Activated effector memory CD4-positive, alpha-beta T cell treated with anti-CD3 and anti-CD28 coated beads, Interleukin-2, amount 50 U/mL, for 16 hours (primary cell): ENCODE measurements at places on chromosomes 2 and 18.
A peak's percentile ranks its signal among the peaks of the same experiment; 100 is the strongest.

DNA sequence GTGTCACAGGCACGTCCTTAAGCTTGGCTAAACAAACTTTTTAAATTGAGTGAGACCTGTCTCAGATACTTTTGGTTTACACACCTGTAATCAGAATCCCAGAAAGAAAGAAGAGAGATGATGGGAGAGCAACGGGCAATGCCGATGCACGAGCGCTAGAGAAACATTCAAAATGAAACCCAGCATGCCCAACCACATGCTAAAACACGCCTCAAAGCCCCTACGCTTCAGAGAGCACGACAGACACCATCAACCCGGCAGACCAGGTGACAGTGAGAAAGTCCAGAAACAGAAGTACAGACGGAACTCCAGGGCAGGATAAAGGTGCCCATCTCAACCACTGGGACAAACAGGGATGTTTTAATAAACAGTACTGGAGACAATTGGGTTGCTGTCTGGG, 85.5 kb downstream of the HDAC4 start:
- peak; percentile 17 for DNase-seq

GRCh38 chr2:143171817-143172216, 42.6 kb downstream of the ARHGAP15 start:
- DNase-seq, result no peak

- no peak for DNase-seq
These were observed 18.4 kb upstream of the B3GNT2 start for GRCh38 chr2:62177392-62178049.

DNA sequence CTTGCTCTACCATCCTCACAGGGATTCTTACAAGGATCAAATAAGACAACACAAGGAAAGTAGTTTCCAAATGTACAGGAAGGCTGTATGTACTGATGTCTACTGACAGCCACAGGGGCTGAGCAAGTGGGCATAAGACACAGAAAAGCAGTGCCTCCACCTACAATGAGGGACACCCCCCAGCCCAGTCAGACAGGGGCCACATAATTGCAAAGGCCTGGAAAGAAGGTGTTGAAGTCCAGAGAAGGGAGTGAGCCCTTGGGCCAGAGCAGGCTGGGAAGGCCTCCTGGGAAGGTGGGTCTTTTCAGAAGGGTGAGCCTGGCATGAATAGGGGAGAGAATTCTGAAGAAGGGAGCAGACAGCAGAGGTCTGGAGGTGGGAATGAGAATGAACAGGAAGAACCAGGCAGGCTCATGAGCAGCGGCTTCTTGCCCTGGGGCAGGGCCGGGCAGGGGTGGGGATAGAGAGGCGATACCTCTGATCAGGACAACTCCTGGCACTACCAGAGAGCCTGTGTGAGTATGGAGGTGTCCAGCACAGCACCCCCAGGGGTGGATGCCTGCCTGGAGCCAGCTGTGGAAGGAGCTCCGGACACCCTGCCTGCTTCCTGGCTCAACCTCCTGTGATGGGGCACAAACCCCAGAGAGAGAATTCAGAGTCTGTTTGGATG, 30.1 kb downstream of the HS1BP3 start:
- DNase-seq, result peak; percentile 44

GRCh38 chr2:169189132-169189531, 119.8 kb downstream of the DHRS9 start:
- no peak for DNase-seq

- no peak for DNase-seq
These were observed 21.3 kb upstream of the PIK3C3 start for GRCh38 chr18:41933778-41934177.

- no peak for DNase-seq
These were observed 102.4 kb downstream of the BABAM2 start for GRCh38 chr2:27992787-27993401.

GRCh38 chr2:240351826-240352426, 83.5 kb upstream of the GPC1 start:
- no peak for DNase-seq

GRCh38 chr2:112093216-112093615, 38.1 kb downstream of the TMEM87B start:
- no peak for DNase-seq

DNA sequence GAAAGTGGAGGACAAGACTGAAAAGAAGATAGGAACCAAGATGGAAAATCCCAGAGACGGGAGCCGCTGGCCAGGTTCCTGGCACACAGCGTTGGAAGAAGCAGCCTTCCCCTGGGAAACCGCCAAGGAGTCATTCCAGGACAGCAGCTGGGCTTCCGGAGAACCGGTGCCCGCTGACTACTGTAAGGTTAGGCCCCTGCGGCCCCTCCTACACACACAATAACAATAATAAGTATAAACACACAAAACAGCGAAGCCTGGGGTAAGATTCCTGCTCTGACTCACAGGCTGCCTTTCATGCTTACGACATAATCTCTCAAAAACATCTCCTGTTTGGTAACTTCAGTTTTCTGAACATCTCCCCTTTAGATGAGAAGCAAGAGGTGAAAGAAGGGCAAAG, 28.1 kb upstream of the MYCN start:
- DNase-seq, result no peak

DNA sequence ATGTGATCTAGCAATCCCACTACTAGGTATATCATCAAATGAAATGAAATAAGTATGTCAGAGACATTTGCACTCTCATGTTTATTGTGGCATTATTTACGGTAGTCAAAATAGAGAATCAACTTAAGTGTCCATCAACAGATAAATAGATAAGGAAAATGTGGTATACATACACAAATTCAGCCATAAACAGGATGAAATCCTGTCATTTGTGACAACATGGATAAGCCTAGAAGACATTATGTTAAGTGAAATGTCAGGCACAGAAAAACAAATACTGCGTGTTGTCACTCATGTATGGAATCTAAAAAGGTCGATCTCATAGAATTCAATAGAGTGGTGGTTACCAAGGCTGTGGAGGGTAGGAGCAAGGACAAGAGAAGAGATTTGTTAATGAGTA, 22.1 kb upstream of the CBLN2 start:
- DNase-seq, result no peak

- DNase-seq, result peak; percentile 65
These were observed 567 bp downstream of the PCYOX1 start for GRCh38 chr2:70258532-70258875.

DNA sequence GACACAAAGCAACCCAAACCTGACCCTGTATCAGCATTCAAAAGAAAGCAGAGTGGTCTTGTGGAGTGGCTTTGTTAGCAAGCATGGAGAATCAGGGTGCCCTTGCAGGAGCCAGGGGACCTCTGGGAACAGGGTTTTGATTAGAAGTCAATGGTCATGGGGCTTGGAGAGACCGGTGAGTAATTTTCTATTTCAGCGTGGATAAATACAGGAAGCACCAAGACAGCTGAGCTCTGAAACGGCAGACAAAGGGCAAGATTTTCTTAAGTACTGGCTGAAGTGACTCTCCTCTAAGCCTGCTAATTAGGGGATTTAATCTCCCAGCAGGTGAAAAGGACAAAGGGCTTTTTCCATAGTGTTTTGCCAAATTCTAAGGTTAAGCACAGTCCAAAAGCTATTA, 78.0 kb upstream of the GAREM1 start:
- no peak for DNase-seq

DNA sequence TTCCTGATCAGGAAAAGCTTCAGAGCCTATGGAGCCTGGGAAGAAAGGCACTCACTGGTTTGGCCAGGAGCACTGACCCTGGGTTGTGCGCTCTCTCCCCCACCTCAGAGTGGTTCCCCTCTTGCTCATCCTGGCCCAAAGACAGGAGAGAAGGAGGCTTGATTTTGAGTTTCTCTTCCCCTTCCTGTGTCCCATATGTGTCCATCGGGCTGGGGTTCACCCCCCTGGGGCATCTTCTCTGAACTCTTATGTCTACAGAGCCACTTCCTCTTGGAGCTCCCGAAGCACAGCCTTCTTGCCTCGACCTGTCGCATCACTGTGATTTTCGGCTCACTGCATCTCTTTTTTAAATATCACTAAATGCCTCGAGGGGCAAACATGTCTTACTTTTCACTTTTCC, 692.3 kb downstream of the RNF144A start:
- DNase-seq, result no peak

DNA sequence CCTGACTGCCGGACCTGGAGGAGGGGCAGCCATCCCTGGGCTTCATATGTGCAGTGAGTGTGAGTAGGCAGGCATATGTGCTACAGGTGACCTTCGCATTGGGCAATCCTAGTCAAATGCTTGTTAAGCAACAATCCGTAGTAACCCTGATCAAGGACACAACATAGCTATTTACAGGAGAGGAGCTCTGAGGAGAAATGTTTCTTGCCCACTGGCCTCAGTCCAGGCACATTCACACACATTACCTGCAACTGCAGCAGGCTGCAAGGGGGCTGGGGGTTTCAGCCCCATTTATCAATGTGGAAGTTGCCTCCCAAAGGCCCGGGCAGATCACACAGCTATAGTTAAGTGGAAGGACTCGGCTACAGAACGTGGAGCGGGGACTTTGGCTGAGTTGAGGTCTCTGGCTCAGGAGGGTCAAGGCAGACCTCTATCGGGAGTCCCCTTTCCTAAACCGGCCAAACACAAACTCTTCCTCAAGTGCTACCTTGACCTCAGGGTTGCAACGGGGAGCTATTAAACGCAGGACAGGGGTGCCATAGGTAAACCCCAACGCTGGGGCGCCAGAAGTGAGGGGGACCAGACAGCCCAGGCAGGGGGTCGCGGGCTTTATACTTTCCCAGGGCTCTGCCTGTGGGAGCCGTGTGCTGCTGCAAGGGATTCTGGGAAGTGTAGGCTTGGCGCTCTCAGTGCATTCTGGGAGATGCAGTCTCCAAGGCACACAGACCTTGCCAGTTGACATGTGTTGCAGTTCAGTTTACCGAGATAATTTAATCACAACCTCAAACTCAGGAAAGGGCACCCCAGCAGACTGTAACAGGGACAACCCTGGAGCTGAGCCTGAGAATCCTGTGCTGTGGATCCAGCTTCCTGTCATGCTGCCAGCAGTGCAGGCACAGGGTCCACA, 9.4 kb downstream of the KHK start:
- DNase-seq, result peak; percentile 75

DNA sequence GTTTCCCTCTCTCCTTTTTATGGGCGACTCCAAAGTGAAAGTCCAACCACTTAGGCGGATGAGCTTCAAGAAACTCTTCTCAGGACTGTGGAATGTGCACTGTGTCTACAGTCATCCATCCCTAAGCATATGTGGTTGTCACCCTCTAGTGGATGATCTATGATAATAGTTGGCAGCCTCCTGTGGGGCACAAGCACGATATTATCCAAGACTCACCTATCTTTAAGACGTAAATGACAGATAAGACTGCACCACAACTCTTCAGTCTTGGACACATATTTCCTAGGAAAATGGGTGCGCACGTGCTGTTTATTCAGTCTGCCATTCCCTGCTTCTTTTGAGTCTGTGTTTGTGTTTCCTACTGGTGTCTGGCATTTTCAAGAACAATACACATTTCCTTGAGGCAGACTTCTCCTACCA, 145.5 kb upstream of the CTAGE1 start:
- no peak for DNase-seq

DNA sequence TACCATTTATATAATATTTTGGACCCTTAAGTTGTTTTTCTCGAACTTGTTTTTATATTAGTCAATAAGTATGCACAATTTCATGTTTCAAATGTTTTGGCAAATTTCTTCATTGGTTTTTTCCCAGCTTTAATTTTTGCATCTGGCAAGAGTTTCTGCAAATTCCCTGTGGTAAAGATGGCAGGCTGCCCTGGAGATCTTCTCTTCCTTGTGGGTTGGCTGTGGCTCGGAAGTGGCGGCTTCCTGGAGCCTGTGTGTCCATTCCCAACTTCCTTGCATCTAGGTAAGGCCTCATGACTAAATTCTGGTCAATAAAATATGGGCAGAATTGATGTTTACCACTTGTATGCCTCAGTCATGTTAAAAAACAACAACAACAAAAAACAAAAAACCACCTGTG, 818.6 kb downstream of the EPHA4 start:
- no peak for DNase-seq

GRCh38 chr2:37857575-37858399, 67.3 kb upstream of the RMDN2 start:
- DNase-seq, result no peak

DNA sequence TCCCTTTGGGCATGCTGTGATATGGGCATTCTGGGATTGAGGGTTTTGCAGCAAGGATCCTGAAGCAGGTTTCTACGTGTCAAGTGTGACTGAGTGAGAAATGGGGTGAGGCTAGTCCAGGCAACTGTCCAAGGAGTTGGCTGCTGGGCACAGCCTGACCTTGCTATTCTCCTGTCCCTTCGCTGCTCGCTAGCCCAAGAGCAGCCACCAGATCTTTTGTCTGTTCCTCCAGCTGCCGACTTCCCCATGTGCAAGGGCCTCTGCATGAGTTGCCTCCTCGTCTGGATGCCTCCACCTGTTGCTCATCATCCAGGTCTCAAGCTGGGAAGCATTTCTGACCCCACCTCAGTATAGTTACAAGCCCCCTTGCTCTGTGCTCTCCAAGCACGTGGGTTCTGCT, 71.1 kb downstream of the DYSF start:
- DNase-seq, result peak; percentile 39

- DNase-seq, result no peak
These were observed 321.5 kb upstream of the NT5C1B start for GRCh38 chr2:18910843-18911242.

DNA sequence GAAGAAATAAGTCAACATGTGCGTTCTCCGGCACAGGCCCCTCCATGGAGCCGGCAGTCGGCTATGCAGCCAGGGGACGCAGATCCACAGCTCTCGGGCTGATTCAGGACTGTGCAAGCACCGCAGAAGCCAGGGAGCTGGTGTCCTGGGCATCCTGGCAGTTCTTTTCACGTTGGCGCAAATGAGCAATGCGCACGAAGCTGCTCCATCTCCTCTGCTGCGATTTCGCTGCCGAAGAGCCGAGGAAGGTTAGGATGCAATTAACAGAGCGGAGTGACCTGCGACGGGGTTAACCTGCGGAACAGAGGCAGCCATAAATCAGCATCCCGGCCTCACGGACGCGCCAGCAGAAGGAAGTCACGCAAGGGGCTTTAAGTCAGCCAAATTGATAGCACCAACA, 107.1 kb upstream of the POU3F3 start:
- DNase-seq, result no peak

GRCh38 chr2:58535182-58535581, 294.1 kb upstream of the FANCL start:
- DNase-seq, result no peak
